Activated CD4-positive, alpha-beta T cell treated with anti-CD3 and anti-CD28 coated beads for 1 hour (primary cell): ENCODE measurements at places on chromosomes 1 and 21.

DNA sequence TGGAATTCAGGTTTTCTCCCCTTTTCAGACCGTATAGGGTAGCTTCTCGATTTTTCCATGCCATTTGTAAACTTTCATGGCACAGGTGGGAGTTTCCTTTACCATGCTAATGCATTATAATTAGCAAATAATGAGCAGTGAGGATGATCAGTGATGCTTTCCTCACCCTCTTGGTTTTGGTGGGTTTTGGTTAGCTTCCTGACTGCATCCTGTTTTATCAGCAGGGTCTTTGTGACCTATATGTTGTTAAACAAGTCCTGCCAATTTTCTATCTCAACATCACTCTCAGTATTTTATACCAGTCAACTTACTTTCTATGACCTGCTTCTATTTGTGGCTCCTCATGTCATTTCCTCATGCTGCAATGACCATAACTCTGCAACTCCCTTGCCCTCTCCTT is 1345.1 kb downstream of the NCAM2 start:
- DNase-seq, result no peak

DNA sequence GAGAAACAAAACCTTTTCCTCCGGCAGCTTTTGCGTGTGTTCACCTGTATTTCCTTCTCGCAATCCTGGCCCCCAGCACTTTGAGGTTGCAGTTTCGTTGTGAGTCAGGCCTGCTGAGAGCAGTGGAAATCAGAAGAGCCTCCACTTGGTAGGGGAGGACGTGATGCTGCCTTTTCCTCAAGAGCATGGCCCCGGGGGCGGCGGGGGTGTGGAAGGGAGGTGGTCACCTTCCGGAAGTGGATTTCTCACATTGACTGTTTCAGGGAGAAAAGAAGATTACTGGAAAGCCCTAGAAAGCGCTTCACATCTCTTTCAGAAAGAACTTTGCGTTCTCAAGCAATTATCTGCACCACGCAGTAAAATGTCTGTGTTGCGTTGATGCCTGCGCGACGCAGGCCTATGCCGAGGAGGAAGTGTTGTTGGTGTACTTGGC is 12.2 kb upstream of the IL10 start:
- peak; percentile 72 for DNase-seq

DNA sequence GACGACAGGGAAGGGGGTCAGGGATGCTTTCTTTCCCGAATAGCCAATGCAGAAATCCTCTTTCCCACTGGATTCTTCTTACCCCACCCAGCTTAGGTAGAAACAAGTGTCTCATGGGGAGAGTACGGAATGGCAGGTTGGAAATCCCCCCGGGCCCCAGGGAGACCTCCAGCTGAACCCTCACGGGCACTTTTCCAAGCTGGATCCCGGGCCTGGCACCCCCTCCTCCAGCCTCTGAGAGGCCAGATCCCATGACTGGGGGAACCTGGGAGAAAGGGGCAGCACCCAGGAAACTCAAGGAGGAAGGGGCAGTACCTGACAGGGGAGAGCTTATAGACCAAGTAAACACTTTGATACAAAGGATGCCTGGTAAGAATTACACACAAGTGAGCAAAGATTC is 1.3 kb downstream of the PKP1 start:
- DNase-seq, result no peak

DNA sequence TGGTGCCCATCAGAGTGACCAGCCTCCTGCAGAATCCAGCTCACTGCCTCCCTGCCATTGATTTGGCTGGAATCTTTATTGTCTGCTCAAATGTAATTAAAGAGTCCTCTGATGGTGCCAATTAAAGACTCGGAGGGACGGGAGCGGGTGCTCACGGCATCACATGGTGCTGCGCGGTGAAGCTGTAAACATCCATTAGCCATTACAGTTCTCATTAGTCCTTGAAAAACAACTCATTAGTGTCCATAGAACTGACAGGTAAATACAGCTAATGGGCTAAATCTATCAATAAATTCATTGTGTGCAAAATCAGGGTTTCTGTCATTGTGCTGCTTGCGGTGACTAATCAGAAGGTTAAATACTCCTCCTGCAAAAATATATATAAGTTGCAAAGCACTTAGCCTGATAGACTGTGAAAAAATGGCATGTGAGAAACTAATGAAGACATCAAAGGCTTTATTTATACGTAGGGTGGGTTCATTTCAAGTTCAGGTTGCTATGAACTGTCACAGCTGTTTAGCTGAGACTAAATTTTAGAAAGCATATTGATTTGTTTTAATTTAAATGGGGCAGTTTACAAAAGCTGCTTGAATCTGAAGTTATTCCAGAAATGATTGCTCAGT is 289.8 kb upstream of the POU3F1 start:
- DNase-seq, result no peak

DNA sequence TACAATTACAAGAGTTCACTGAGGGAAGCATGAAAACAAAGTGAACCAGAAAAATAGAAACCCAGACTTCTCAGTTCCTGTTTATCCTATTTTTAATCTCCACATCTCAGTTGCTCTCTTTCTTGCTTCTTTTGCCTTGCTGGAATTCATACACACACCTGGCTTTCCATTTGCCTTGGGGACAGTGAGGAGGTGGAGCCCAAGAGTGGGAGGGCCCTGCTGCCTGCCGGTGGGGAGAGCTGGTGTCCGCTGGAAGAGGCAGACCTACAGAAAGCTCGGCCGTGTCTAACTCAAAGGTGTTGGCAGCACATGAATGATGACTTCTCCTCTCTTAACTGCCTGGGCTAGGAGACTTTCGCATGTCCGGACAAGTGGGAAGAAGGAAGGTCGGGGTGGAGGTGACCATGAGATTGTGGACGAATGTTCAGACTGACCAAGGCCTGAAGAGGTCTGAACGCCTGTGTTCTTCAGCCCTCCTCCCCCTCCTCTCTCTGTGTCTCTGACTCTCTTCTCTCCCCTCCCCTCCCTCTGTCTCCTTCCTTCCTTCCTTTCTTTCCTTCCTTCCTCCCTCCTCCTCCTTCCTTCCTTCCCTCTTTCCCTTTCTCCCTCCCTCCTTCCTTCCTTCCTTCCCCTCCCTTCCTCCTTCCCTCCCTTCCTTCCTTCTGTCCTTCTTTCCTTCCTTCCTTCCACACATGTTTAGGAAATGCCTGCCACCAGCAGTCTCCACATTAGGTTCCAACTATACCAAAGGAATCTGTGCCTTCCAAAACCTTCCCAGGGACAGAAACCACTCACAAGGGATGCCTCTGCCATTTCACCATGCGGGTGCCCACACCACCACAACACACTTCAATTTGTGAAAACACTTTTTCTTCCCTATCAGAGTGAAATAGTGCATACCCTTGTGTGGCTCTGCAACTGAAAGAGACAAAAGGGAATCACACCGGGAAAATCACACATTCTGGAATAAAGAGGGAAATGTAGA is 157.3 kb upstream of the RUNX1 start:
- DNase-seq, result no peak

DNA sequence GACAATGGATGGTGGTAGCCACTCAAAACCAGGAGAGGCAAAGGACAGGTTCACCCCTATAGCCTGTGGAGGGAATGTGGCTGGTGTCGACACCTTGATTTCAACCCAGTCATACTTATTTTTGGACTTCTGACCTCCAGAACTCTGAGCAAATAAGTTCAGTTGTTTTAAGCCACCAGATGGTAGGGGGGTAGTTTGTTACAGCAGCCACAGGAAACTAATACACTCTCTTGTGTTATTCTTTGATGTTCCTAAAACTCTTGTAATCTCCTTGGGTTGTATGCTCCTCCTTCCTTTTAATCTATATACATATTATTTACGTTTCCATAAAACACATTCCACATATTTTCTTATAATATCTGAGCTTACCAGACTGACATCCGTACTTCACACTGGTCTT is 65.9 kb downstream of the ZBTB18 start:
- no peak for DNase-seq

DNA sequence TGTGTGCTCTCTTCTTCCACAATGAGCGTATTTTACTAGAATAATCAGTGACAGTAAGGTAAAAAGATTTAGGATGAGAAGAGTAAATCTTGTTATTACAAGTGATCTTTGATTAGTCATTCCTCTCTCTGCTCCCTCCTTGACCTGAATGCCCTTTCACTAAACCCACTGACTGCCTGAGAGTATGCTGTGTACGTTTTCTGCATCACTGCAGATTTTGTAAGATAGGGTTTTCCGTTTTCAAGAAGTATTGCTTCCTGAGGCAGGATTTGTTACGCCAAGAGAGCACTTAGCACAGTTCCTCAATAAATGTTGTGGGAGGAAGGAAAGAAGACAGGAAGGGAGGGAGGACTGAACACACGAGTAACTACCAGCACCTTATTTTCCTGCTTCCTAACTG is 7.7 kb upstream of the LAMB3 start:
- DNase-seq, result no peak

DNA sequence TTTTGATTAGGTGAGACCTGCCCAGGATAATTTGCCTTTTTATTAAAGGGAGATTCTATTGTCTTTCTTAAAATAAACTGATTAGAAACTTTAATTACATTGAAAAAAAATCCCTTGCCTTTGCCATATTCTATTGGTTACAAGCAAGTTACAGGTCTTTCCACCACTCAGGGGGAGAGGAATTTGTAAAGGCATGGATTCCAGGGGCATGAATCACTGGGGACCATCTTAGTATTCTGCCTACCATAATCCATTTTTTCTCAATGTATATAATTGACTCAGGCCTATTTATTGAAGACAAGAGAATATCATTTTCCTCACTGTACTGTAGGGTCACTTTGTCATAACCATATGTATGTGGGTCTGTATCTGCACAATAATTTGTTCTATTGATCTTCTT is 124.3 kb upstream of the PDE4B start:
- DNase-seq, result no peak

DNA sequence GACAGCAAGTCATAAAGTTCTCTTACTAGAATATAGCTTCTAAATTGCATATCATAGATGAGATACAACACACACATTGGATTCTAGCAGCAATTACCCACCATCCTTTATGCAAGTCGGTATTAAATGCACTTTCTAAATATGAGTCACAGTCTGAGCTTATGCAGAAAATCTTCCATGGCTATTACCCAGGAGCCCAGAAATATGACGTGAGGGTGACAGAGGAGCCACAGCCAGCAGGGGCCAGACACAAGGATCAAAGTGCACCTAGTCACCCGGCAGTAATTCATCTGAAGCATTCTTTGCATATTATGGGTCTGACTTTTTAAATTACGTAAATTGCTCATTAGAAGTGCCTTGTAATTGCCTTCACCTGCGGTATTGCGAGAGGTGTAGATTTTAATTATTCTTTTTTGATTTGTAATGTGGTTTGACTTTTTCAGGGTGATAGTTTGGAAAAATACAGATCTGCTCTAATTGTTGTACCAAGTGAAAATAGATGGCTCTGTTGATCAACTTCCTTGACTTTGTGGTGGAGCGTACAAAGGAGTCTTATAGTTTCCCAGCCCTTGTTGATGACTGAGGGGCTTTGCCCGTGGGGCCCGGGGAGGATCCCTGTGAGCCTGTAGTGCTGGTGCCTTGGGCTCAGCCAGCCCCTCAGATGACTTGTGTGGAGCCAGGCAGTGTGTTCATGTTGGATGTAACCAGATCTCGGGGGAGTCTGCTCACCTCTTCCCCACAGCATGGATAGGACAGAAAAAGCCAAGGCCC is 470.0 kb upstream of the VAMP3 start:
- DNase-seq, result no peak

DNA sequence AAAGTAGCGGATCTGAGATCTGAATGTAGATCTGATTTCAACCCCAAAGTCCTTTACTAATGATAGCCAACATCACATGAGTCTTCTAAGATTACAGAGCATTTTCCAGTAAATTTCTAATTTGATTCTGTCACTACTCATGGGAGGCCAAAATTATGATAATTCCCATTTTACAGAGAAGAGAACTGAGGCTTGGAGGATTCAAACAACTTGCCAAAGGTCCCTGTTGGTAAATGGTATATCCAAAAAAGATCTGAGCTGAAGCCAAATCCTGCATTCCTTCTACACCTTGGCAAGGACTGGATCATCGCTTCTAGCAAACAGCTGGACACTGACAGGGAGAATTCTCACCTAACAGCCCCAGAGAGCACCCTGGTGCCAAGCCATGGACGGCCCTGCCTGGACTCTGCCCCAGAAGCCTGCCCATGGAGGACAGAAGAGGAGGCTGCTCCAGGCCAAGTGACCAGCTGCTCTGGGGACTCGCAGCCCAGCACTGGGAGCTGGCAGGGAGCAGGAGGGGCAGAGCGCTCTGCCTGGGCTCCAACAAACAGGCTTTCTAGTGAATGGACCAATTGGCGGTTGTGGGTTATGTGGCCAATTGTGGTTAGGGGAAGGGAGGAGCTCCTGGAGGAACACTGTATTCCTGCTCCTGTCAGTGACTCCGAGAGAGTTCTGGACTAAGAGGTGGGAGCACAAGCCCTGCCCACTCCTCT is 6.4 kb upstream of the CSF1 start:
- no peak for DNase-seq

DNA sequence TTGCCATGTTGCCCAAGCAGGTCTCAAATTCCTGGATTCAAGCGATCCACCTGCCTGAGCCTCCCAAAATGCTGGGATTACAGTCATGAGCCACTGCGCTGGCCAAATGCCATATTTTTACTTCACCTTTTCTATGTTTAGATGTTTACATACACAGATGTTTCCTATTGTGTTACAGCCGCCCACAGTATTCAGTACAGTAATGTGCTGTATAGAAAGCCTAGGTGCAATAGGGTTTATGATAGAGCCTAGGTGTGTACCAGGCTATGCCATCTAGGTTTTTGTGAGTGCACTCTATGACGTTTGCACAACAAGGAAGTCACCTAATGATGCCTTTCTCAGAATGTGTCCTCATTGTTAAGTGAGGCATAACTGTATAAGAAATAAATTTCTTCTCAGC is 153.4 kb downstream of the CHRM3 start:
- DNase-seq, result no peak

DNA sequence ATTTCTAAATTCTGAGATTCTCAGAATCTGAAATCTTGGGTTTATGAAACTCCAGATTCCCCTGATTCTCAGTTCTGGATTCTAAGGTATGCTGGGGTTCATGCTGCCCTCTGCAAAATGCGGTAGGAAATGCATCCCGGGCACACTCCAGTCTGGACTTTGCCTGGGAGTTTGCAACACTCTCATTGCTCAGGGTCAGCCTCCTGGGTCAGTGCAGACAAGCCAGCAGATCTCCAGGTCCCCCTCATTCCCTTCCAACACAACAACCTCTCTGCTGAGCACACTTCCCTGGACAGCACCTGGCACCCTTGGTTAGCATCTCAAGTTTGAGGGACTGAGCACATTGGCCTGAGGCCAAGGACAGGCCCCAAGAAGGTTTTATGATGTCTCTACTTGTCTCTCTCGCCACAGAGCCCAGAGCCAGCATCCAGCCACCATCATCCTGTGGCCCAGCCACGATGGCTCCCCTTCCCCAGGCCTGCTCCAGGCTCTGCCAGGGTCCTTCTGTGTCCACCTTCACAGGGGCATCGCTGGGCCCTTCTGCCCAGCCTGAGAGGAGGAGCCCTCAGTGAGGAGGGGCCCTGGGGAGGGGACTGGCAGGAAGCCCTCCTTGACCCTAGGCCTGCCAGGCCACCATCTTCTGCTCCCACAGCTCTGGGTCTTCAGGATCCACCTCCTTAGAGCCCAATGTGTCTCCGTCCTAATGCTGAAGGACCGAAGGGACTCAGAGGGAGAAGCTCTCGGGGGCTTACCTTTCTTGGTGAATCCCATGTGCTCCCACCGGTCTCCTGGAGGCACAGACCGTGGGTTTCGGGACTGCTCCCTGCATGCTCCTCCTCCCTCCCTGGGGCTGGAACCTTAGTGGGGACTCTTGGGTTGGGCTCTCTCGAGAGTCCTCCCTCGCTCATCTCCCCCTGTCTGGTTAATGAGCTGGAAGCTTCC is 550.7 kb downstream of the PTPRU start:
- no peak for DNase-seq
